ENCODE measurements at places on chromosomes 13 and 19. TPM values are rescaled to one million over a fixed set of nuclear protein-coding genes. Genes with fewer than 3 reads are reported as not detected.

Gene RYR1
- total RNA-seq, result 14.4 TPM

Gene PNKP
- total RNA-seq, result 66.6 TPM

Gene PRTN3
- total RNA-seq, result 0.71 TPM

Gene PDE4C
- 2.1 TPM for total RNA-seq

Gene CGB8
- not detected for total RNA-seq

Gene WDR87
- total RNA-seq, result not detected

Gene CDX2
- total RNA-seq, result not detected

Gene NDUFA13
- total RNA-seq, result 206 TPM

Gene MCEMP1
- total RNA-seq, result 2.6 TPM

Gene SPC24
- total RNA-seq, result 1.3 TPM

Gene LRRC8E
- total RNA-seq, result 0.09 TPM

Gene MLLT1
- 72.5 TPM for total RNA-seq

Gene ZNF878
- 0.27 TPM for total RNA-seq

Gene NCLN
- 25.4 TPM for total RNA-seq

Gene KIR2DL3
- total RNA-seq, result not detected

Gene KLK15
- total RNA-seq, result not detected

Gene APLP1
- 14.1 TPM for total RNA-seq

Gene FCGBP
- 83.1 TPM for total RNA-seq

Gene POSTN
- 27.6 TPM for total RNA-seq

Gene LIPE
- total RNA-seq, result 34.0 TPM

Gene ATP1A3
- 0.18 TPM for total RNA-seq

Gene ZNF578
- total RNA-seq, result 4.9 TPM

Gene TMEM145
- total RNA-seq, result not detected

Gene LSR
- total RNA-seq, result 9.3 TPM

Gene PIH1D1
- 73.2 TPM for total RNA-seq

Gene SYT5
- total RNA-seq, result not detected

Gene UHRF1
- total RNA-seq, result 1.2 TPM

Gene PRPF31
- total RNA-seq, result 47.2 TPM

Gene SPATA13
- total RNA-seq, result 49.8 TPM

Gene CYP2A6
- not detected for total RNA-seq

Gene PEX11G
- 4.7 TPM for total RNA-seq

Gene ZNF320
- total RNA-seq, result 12.1 TPM

Gene NLRP4
- not detected for total RNA-seq

Gene ILF3
- 198 TPM for total RNA-seq

Gene RAB3A
- 2.9 TPM for total RNA-seq

Gene EBI3
- total RNA-seq, result 3.0 TPM

Gene GJB6
- total RNA-seq, result not detected

Gene LGALS14
- total RNA-seq, result not detected

All from sciatic nerve (tissue), 2 donors.